Activated B cell treated with CpG ODN at 0.5 μM for 24 hours (primary cell): ENCODE measurements at places on chromosomes 4 and X.

DNA sequence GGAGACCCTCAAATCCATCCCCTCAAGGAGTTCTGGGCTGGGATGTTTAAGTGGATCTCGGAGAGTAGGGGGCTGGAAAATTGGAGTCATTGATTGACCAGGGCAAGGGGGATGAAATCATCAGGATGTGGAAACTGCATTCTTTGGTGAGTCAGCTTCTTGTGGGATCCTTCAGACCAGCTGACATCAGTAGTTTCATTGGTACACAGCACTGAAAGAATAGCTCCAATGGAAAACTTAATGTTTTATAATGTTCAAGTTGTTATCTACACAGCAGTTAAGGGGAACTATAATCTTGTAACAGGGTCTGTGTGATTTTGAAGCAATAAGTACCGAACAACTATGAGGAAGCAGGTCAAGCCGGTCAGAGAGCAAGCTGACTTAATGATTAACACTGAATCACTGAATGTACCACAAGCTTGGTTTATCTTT, 506.1 kb downstream of the RPA4 start:
- H3K4me3 ChIP-seq, result no peak overlapping the region
- peaks cover 15% of the 10 kb centered on the region for H3K36me3 ChIP-seq
- no peaks in the 10 kb centered on the region for H3K27me3 ChIP-seq

- peaks cover 72% of the 10 kb centered on the region for H3K4me1 ChIP-seq
- H3K27ac ChIP-seq, result peak overlapping the region; percentile 94
- peaks cover 57% of the 10 kb centered on the region for H3K36me3 ChIP-seq
These were observed 6.2 kb downstream of the PLAC8 start for GRCh38 chr4:83108101-83108861.

- peaks cover 74% of the 10 kb centered on the region for H3K36me3 ChIP-seq
- H3K27ac ChIP-seq, result no peak overlapping the region
- H3K4me1 ChIP-seq, result peaks cover 7% of the 10 kb centered on the region
These were observed 38.0 kb downstream of the MANBA start for GRCh38 chr4:102722740-102723139.

DNA sequence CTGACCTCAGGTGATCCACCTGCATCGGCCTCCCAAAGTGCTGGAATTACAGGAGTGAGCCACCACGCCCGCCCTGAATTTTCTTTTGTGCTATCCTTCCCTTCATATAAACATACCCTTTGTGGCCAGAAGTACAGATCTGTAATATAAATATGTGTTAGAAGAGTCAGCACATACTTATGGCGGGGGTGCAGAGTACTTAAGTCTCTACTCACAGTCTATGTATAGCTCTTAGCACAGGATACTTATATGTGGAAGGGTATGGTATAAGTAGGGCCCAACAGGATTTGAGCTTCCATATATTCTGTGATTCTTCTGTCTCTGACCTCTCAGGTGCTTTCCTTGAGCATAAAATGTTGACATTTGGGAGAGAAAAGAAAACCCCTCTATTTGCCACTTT, 18.2 kb downstream of the CXorf58 start:
- no peak for DNase-seq
- no peak overlapping the region for H3K27ac ChIP-seq
- no peak overlapping the region for H3K4me3 ChIP-seq
- no peaks in the 10 kb centered on the region for H3K36me3 ChIP-seq

GRCh38 chrX:22347491-22347890, 74.8 kb downstream of the CBLL2 start:
- H3K27me3 ChIP-seq, result no peaks in the 10 kb centered on the region
- no peaks in the 10 kb centered on the region for H3K36me3 ChIP-seq
- no peak overlapping the region for H3K4me3 ChIP-seq
- no peaks in the 10 kb centered on the region for H3K4me1 ChIP-seq
- no peak overlapping the region for H3K27ac ChIP-seq
- DNase-seq, result no peak
